ENCODE measurements at places on chromosomes 12 and 14.

DNA sequence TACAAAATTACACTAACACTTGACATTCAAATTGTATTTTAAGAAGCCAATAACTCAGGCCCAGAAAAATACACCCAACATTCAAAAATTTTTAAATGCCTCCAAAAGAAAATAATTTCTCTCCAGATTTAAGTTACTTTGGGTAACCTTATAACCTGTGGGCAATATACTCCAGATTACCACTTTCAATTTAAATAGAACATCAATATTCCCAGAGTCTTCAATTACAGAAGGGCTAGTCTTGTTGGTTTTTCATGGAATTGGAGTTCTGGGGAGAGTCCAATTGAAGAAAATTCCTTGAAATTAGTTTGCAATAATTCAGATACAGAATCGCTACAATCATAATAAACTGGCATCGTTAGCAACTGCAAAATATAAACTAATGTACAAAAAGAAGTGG, 2.0 kb downstream of the PPP4R3A start:
- no peak for DNase-seq

DNA sequence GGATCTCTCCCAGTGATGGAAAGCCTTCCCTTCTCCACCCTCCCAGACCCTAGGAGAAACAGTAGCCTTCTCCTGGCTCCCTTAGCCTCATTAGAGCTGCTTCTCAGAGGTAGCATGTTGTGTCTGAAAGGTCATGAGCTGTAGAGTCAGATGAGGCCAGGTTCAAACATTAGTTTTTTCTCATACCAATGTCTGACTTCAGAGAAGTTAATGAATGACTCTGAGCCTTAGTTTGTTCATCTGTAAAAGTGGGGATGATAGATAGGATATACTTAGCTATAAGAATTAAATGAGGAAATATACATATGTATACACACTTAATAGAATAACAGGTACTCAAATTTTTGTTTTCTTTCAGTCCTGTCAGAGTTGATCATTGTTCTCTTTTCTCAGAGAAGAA, 523 bp downstream of the SLC6A13 start:
- no peak for DNase-seq

DNA sequence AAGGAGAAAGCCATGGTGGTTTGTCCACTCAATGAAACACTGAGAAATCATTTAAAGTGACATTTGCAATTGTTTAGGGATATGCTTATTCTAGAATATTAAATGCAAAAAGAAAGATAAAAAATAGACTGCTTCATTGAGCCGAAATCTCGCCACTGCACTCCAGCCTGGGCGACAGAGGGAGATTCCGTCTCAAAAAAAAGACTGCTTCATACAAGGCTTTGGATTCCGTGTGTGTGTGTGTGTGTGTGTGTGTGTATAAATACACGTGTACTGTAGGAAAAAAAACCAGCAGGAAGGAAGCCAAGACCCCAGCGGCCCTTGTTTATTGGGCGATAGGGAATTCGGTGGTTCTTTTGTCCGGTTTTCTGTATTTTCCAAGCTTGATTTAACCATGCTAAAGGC, 3.2 kb upstream of the ZNF839 start:
- DNase-seq: no peak

GRCh38 chr14:56813143-56813551, 2.9 kb upstream of the OTX2 start:
- DNase-seq: no peak

GRCh38 chr12:114347861-114348260, 58.1 kb downstream of the TBX5 start:
- DNase-seq: no peak

GRCh38 chr14:21003788-21004346, 4.8 kb downstream of the SLC39A2 start:
- DNase-seq: no peak

DNA sequence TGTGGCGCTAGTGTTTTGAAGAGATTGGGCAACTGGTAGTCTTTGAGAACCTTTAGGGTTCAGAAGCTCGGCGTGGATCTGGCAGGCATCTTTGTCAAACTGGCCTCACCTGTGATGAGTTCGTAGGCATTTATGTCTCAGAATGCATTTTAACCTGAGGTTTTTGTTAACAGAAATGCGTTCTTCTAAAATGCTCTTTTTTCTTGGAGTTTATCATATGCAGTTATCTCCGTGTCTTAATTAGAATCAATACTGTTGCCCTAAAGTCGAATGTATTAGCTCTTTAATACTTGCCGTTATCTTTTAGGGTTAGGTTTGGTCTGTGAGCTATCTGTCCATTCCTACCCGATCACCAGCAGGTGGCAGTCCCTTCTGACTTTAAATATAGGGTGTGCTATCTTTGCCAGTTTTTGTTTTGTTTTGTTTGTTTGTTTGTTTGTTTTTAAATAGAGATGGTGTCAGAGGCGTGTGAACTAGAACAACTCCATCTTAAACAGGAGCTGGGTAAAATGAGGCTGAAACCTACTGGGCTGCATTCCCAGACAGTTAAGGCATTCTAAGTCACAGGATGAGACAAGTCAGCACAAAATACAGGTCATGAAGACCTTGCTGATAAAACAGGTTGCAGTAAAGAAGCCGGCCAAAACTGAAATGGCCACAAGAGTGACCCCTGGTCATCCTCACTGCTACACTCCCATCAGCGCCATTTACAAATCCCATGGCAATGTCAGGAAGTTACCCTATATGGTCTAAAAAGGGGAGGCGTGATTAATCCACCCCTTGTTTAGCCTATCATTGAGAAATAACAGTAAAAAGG, 1.4 kb downstream of the ATF1 start:
- DNase-seq: peak; percentile 16

GRCh38 chr14:49594347-49595091, 4.2 kb upstream of the LRR1 start:
- no peak for DNase-seq

- DNase-seq: no peak
Measured at GRCh38 chr14:88245321-88245720, 77.7 kb downstream of the KCNK10 start.

DNA sequence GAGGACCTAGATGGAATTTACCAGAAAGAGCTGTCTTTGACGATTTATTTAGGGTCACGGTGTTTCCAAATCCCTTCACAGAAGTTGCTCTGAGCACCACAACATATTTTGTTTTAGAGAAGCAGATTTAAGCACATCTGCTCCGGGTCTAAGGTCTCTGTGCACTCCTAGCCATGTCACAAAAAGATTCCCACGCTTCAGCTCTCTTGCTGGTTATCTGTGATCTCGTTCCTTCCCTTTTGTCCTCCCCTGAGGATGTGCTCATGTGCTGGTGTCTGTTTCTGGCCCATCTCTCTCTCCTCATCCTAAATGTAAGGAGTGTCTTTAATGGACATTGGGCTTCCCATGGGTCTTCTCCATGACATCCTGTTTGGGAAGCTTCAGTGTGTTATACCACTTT, 53.7 kb upstream of the GNPNAT1 start:
- no peak for DNase-seq

GRCh38 chr12:76942267-76942666, 63.4 kb upstream of the CSRP2 start:
- no peak for DNase-seq
